ENCODE measurements at places on chromosomes 16 and 17.

DNA sequence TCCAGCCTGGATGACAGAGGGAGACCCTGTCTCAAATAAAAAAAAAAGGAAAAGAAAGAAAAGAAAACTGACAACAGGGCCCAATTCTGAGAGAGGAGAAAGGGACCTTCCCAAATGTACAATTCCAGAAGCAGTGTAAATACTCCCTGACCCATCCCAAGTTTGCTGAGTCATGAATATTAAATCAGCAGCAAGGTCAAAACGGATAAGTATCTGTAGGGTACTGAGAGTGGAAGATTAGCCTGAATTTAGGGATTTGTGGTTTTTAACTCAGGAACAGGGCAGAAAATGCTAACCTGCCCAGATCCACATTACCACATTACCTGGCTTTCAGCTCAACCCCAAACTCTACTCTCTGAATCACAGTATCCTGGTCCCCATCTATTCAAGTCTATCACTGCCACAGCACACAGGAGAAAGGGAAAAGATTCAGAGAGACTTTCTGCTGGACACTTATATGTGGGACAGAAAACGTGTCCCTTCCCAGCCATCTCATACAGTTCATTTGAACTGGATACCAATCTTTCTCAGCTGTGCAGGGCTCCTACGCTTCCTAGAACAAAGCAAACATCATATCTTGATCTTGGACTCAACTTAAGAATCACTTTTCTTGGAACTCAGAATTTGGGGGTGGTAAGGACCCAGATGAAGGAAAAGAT is 2.9 kb downstream of the FXR2 start:
- no peak for DNase-seq

- DNase-seq: no peak
Observed at GRCh38 chr16:56836410-56837230, 28.4 kb upstream of the SLC12A3 start.

DNA sequence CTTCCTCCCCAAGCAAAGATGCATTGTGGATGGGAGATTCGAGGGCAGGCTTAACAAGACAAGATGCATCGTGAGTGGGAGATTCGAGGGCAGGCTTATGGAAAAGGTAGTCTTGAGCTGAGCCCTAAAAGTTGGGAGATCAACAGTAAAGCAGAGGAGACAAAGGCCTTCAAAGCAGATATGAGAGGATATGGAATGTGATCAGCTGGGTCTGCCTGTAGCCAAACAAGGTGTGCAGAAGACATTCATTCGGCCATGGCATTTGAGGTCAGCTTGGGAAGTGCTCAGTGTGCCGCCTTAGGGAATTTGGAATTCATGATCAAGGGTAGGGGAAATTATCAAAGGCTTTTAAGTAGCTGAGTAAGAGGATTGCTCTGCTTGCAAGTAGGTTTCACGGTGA is 39.5 kb downstream of the DNAH9 start:
- no peak for DNase-seq

GRCh38 chr16:49701789-49702494 is 154.0 kb downstream of the ZNF423 start:
- DNase-seq: no peak

DNA sequence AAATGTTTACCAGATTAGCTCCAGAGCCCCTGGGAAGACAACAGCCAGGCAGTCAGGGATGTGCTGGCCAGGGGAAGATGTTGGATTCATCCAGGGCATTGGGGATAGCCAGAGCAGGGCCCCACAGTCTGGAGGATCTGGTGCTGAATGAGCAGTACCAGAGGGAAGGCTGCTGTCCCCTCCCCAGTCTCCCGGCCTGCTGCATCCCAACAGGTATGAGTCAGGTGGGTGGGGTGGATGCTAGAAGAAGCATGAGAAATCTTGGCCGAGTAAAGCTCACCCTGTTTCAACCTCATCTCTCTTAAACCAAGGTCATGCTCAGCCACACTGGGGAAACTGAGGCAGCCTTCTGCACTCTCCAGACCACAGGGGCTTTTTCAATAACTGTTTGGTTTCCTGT is 71.9 kb upstream of the SEC14L1 start:
- no peak for DNase-seq

DNA sequence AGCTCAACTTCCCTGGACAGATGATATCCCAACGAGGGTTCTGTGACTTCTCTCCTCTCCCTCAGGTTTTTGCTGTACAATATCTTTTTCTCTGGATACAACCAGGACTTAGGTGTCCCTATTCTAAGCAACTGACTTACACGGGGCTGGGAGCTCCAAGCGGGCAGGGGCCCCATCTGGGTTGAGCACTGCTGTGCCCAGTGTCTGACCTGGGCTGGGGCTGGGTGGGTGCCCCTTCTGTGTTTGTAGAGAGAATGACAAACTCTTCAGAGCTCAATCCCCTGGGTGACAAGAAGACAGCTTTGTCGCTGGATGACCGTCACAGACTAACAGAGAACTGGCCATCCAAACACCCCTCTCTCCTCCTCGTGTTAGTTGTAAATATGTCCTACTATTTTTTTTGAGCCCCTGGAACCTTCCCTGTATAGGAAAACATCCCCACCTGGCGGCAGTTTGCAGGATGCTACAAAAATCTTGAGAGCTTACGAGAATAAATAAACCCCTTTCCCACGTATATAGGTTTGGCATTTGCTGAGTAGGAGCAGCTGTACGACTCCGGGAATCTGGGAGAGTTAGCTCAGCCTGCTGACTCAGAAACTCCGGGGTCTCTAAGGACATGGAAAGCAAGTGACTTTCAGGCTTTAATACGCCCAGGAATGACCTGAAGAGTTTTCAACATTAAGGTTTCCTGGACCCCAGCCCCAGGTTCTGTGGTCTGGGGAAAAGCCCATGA is 23.7 kb upstream of the RCVRN start:
- DNase-seq: no peak

GRCh38 chr16:31351246-31351941 is 3.6 kb upstream of the ITGAX start:
- no peak for DNase-seq

DNA sequence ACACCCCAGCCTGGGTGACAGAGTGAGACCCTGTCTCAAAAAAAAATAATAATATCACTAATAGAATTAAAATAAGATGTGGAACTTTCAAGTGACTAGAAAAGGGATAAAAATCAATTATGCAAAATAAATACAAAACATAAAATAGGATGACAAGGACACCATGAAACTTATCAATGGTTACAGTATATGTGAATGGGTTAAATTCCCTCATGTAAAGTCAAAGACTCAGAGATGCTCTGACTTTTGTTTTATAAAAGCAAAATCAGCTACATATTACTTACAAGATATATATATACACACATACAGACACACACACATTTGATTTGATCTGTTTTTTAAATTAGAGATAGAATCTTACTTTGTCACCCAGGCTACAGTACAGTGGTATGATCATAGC is 33.5 kb upstream of the SCNN1B start:
- no peak for DNase-seq

DNA sequence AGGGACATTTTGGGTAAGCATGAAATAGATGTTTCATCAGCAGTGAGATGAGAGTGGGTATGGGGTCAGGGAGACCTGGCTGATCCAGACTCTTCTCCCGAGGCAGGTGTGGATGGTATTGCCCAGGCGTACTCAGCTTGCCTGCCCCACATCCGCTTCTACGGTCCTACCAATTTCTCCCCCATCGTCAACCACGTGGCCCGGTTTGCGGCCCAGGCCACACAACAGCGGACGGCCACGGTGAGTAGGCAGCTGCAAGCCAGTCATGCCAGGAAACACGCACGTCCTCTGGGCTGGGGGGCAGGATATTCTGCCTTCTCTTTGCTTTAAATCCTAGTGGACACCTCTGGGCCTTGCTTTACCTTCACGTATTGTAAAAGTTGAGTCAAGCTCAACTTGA is 44.7 kb downstream of the CPNE2 start:
- DNase-seq: no peak

- no peak for DNase-seq
Observed at GRCh38 chr16:58449306-58449705, 50.6 kb upstream of the NDRG4 start.

DNA sequence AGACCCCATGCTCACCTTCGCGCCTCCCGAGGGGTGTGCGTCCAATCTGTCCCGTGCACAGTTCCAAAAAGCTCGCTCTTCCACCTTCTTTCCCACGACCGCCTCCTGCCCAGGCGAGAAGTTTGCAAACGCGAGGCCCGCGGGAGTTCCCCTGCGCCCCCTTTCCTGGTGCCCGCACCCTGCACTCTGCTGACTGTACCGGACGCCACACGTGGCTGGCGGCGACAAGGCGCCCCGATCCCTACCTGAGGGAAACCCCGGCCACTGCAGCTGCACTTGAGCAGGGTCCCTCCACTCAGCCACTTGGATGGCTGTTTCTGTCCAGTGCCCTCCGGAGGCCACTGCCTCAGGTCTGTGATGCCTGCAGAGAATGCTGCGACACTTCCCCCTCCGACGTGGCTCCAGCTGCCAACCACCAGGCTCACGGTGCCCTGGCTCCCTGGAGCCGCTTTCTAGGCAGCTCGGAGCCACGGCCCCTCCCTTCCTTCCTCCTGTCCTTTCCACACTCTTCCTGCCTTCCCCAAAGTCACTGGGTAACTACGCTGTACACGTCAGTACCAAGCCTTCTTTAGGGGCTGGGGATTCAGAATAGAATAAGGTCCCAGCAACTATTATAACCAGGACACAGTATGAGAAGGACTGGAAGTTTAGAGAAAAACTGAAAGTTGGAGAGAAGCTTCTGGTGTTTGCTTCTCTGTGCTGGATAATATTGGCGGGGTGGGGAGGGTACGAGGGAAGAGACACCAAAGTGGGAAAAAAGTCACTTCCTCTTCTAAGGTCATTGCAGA is at the start of gene MLKL:
Gene MLKL (minus strand): TSS at position 425 of the 788 bp plus-strand sequence. CDS start 5,105 bp downstream, outside the sequence.
- no peak for DNase-seq

- DNase-seq: no peak
Observed at GRCh38 chr17:44152875-44153274, 11.1 kb downstream of the HROB start.

DNA sequence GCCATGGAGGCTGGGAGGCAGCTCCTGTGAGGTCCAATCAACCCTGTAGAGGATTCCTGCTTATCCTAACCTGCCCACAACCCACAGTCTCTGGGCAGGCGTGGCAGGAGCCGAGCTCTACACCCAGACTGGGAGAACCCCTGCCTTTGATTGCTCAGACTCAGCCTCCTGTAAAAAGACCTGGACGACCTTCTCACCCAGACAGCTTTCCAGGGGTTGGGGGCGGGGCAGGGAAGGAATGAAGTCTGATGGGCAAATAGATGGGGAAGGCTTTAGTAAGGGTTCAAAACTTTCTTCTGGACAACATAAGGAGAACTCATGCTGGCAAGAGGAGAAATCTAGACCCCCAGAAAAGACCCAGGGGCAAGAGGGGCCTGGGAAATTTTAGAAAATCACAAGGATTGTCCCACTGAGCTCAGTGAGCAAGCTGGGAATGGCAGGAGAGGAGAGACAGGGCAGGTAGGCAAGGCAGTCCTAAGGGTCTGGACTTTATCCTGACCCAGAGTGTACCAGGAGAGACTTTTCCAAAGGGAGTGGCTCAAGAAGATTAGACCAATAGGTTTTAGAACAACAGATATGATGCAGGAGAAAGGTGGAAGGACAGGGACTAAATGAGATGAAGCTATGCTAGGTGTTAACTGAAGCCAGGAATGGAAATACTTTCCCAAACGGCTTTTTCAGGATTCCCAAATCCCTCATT is 70.8 kb downstream of the TMEM132E start:
- no peak for DNase-seq

DNA sequence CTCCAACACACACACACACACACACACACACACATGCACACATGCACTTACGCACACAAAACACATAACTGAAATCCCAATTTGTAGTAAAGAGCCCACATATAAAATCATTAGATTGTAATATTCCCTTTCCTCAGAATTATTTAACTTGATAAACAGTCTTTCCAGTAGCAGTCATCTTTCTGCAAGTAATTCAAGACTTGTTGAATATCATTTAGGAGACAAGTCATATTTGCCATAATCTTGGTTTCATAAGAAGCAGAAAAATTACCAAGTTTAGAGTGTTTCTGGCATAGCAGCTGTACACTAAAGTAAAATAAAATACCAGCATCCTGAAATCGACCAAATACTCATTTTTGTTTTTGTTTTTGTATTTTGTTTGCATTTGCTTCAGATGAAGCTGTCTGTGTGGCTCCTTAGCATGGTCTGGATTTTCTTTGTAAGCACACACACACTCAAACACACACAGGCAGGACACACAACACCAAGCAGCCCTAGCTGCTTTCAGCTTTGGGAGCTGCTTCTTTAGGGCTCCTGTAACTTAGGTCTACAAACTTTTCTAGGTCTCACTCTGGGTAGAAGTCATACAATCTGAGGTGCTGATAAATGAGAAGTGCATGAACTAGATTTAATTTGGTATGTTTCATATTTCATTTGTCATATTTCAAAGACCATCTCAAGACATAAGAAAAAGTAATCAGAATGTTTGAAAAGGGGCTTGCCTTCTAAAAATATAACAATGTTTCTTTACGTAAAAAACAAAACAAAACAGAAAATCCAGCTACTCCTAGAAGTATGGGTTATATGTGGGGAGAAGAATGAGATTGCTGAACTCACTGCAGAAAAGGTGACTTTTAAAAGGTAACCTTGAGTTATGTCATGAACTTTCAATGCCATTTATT is 3.0 kb downstream of the SALL1 start:
- no peak for DNase-seq

GRCh38 chr16:10571354-10571753 is 9.0 kb downstream of the EMP2 start:
- DNase-seq: no peak

DNA sequence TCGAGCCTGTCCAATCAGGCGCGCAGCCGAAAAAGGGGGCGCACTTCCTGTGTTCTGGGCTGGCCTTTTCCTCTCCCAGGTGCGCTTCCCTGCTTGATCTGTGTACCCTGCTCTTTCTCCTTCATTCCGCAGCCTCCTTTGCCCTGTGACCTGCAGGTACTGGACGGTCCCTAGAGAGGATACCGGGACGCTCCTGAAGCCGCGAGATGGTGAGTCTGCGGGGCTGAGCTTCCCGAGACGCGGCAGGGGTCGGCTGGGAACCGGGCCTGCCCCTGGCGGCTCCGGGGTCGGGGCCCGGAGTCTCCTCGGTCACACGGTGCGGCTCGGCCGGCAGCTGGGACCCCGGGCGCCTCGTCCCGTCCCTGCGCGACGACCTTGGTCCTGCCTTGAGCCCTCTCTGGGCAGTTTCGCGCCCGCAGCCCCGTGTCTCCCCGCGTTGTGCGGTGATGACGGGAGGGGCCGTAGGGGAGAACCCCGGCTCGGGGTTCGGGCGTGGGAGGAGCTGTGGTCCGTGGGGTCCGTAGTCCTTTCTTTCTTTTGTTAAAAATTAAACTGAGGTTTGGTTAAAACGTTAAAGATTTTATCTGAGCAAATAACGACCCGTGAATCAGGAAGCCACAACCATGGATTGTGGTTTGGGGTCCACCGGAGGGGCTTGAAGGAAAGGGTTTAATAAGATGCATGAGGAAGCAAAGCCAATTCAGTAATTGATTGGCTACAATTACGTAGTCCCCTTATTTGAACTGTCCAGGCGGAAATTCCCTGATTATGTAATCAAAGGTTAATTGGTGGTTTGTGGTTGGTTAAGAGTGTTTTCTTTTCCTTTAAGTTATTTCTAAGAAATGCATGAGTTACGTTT is 172.8 kb upstream of the ZNF267 start:
- no peak for DNase-seq

GRCh38 chr16:19967963-19968362 is 83.3 kb upstream of the GPRC5B start:
- DNase-seq: no peak

GRCh38 chr16:66614161-66614802 is 9.8 kb downstream of the CMTM3 start:
- DNase-seq: no peak
